ENCODE measurements at places on chromosomes 4 and X.

GRCh38 chrX:49165901-49166881 is 3.6 kb downstream of the MAGIX start:
- no peak for DNase-seq

GRCh38 chrX:10146346-10146745 is 10.4 kb upstream of the CLCN4 start:
- no peak for DNase-seq

GRCh38 chr4:21742326-21742725 is 206.2 kb downstream of the KCNIP4 start:
- no peak for DNase-seq

GRCh38 chr4:77385124-77385969 is 220.3 kb upstream of the CXCL13 start:
- DNase-seq = no peak

GRCh38 chrX:13051529-13052172 is 7.2 kb upstream of the FAM9C start:
- DNase-seq = no peak

DNA sequence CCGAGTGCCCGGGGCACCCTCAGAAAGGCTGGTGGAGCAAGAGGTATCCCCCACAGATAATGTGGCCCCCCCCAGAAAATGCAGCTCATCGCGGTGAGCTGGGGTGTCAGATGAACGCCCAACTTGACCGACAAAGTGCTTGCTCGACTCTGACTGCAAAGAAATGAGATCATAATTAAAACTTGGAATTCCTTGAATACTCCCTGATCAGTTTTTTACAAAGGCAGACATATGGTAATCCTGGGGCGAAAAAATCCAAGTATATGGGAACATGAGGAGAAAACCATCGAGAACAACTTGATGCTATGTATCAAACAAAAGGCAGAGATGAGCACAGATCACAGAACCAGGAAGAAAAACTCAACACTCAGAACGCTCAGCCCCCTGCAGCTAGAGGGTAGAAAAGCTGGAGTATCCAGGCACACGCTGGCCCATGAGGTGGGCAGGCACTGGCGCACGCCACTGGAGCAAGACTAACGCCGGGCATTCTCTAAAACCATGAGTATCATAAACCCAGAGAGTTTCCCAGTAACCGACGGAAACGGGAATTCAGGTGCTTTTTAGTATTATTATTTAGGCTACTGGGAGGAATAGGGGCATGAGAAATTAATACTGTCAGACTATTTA is 127.3 kb downstream of the AFAP1 start:
- no peak for DNase-seq

GRCh38 chrX:146154191-146154590 is 336.6 kb downstream of the SLITRK2 start:
- no peak for DNase-seq
